ENCODE measurements at places on chromosomes 2 and 18.

DNA sequence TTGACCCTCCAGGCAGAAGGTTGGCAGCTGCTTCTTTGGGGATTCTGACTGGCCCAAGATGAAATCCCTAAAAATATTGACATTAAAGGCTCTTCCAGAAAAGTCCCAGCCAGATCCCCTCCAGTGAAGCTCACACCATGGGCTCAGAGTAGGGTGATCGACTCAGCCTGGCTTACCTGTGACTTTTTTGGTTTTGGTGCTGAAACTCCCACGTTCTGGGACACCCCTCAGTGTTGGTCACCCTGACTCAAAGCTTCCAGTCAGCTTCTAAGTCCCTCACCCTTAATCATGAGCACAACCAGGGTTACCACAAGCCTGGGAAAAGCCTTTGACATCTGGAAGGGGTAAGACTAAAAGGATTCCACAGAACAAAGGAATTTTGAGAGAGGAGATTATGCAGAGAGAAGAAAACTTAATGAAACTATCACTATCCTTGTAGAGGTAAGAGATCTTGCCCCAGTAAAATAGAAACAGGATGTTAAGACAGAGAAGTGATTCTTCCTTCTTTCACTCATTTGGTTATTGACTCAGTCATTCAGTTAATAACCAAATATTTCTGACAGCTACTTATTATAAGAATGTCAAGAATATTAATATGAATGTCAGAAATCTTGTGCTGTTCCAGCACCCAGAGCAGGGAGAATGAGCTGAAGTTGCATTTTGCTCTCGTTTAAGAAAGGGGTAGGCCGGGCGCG lies 66.8 kb upstream of the SEC11C start:
- DNase-seq = no peak

GRCh38 chr18:62144338-62144737 lies 42.5 kb downstream of the PIGN start:
- DNase-seq = no peak

GRCh38 chr2:21198637-21199036 lies 74.9 kb downstream of the TDRD15 start:
- no peak for DNase-seq

GRCh38 chr2:226427538-226428307 lies 371.9 kb downstream of the IRS1 start:
- DNase-seq = no peak

DNA sequence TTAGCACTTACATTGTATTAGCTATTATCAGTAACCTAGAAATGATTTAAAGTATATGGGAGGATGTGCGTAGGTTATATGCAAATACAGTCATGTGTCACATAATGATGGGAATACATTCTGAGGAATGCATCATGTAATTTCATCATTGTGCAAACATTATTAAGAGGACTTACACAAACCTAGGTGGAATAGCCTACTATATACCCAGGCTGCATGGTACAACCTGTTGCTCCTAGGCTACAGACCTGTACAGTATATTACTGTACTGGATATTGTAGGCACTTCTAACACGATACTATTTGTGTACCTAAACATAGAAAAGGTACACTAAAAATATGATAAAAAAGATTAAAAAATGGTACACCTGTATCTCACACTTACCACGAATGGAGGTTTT lies 7.9 kb downstream of the RIF1 start:
- no peak for DNase-seq

DNA sequence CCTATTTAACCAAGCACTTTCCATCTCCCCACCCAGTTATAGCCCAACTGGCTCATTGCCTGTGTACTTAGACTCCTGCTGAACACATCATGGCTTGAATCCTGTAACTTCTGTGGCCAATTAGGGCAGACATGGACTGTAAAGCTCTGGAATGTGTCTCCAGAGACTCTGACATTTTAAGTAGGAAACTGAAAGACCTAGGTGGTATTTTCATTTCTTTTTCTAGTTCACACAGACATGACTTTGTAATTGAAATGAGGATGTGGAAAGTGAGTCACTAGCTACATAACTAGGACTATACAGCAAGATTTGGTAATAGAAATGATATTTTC lies 12.2 kb downstream of the DOK1 start:
- no peak for DNase-seq

All from central memory CD8-positive, alpha-beta T cell (primary cell).